ENCODE measurements at places on chromosomes 7 and 10.
A peak's percentile ranks its signal among the peaks of the same experiment; 100 is the strongest.

DNA sequence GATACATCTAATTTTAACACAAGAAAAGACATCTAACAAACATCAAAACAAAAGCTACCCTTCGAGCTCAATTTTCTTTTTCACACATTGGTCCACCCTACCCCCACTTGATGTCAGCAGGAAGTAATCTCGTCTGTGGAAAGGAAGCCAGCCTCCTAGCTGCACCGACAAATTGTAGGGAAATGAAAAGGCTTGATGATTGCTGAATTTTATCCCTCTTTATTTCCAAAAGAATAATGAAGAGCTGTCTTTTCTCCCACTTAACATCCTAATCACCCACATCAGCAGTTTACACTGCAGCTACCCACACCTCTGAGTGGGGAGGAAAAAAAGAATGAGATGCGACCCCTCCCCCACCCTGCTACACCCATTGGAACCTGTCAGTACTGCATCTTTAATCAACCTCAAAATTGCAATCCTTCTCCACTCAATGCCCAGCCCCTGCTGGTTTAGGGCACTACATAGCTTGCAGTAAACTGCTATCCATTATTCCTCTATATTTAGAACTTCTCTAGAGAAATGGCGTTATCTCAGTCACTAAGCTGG, 10.6 kb upstream of the CPVL start:
- DNase-seq, result no peak

GRCh38 chr7:26584987-26585665, 279.3 kb downstream of the SKAP2 start:
- no peak for DNase-seq

- DNase-seq, result no peak
Observed at GRCh38 chr10:69047111-69047832, 40.6 kb upstream of the SRGN start.

DNA sequence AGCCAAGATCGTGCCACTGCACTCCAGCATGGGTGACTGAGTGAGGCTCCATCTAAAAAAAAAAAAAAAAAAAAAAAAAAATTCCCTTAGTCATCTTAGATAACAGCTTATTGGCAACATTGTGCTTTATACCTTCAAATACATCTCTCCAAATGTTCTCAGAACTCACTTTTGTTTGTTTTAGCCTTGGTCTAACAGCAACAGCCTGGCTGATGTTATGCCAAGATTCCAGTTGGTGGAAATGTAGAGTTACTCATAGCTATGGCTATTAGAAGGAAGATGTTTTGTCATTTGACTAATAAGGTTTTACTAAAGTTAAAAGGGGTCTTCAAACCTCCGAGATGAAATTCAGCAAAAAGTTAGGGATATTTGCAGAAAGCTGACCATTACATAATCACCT, 481.4 kb downstream of the NEBL start:
- no peak for DNase-seq

- no peak for DNase-seq
Observed at GRCh38 chr10:43399320-43400310, 9.4 kb downstream of the HNRNPF start.

GRCh38 chr7:8365499-8366110, 67.8 kb upstream of the NXPH1 start:
- no peak for DNase-seq

GRCh38 chr10:43265799-43266721, 805 bp downstream of the RASGEF1A start:
- DNase-seq, result no peak

DNA sequence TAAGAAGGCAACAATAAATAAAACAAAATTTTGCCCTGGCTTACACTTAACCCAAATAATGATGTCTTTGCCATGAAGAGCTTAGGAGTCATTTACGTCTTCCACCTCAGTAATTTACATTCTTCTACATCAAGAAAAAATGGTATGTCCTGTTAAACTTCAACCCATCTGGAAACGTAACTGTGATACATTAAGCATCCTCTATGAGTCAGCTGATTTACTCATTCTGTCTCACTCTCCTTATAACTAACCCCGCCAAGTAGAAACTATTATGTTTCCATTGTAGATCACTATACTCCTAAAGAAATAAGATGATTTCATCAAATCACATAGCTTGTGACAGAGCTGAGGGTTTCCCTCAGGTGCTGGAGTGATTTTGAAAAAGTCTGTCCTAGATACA, 330.7 kb downstream of the CDC14C start:
- DNase-seq, result no peak

DNA sequence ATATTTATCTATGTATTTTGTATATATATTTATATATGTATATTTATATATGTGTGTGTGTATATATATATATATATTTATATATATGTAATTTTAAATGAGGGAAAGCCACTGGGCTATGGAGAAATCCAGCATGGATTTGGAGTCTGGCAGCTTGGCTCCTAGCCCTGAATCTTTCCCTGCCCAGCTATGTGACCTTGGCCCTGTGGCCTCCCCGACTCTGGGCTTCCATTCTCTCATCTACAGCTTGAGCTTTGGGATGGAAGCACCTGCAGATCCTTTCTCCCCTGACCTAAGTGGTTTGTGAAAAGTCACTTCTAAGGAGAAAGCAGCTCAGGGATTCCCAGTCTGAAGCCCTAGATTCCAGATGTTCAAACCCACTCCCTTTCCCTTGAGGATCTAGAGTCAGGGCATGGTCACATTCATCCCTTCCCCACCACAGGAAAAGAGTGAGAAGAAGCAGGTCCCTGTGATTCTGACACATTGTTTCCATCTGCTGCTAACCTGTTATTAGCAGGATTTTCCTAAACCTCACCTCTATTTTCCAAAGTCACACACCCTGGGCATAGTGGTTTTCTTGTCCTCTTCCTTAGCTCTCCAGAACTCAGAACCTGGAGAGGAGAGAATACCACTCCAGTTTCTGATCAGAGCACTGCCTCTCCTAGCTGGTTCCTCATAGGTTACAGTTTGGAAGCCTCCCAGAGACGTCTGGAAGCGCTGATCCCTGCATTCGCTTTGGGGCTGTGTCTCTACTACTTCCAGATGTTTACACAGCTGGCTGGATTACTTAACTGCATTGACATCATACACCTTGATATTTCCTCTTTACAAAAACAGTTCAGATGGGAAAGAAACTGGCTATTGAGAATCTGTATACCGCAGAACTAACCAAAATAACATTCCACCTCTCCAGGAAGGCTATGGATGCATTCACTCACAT, 327.5 kb upstream of the ZMIZ1 start:
- DNase-seq, result no peak

GRCh38 chr10:24642921-24643678, 80.6 kb downstream of the ARHGAP21 start:
- DNase-seq, result no peak

GRCh38 chr10:86113044-86113443, 253.6 kb downstream of the GRID1 start:
- DNase-seq, result no peak

GRCh38 chr10:61066661-61067344, 122.8 kb upstream of the RHOBTB1 start:
- no peak for DNase-seq

DNA sequence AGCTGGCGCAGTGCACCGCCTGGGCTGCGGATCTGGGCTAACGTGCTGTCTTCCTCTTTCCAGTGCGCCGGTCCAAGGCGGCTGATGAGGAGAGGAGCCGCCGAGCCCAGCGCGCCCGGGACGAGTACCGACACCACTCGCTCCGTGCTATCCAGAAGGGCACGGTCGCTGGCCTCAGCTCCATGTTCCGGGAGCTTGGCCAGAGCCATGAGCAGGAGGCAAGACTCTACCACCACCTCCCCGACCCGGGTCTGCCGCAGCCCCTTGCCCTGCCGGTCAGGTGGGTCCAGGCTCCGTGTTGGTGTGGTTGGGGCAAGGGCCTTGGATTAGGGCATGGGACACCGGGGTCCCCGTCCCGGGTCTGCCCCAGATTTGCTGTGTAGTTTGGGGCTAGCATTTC, 65.8 kb downstream of the SH2D4B start:
- DNase-seq, result no peak

DNA sequence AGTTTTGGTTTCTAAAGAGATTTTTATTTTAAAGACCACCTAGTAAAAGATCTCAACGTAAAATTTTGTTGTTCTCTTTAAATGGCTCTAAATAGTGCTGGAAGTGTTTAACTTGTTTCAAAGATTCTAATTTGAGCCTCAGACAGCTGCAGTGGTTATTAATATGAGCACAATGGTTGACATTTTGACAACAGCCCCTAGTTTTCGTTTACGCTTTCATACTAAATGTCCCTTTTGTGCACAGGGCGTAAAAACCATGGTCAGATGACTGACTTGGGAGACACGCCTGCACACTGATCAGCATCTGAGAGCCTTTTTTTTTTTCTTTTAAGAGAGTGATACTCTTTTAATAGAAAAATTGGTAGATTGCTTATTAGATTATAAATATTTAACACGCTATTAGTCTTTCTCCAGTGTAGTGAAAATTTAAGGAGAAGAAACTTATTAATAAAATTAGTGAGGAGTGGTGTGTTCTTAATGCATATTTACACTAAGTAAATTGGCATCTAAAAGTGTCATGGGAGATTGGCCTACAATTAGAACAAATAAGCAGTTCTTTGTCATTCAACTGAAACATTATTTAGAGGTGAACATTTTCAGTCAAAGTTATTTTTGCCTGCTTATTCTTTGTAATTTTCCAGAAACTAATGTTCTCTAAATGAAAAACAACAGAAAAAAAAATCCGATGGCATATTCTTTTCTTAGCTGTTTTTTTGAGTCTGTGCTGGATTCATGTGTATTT, 182.8 kb upstream of the PHYHIPL start:
- no peak for DNase-seq

DNA sequence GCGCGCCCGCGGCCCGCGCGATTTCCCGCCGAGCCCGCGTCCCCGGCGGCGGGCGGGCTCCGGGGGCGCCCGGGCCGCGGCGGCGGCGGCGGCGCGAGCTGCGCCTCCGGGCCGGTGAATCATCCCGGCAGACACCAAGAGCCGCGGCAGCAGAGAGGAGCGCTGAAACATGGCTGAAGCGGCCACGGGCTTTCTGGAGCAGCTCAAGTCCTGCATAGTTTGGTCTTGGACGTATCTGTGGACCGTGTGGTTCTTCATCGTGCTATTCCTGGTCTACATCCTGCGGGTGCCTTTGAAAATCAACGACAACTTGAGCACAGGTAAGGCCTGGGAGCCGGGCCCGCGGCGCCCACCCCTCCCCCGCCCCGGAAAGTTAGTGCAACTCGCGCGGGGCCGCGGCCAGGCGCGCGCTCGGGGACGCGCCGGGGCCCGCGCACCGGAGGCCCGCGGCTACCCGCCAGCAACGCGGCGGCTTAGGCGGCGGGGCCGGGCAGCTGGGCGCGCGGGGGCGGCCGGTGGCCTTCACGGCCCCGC, at the start of gene ST7:
Gene ST7 (plus strand): TSS at position 130 of the 534 bp plus-strand sequence. CDS start 40 bp downstream, at position 170.
- DNase-seq, result peak; percentile 48

DNA sequence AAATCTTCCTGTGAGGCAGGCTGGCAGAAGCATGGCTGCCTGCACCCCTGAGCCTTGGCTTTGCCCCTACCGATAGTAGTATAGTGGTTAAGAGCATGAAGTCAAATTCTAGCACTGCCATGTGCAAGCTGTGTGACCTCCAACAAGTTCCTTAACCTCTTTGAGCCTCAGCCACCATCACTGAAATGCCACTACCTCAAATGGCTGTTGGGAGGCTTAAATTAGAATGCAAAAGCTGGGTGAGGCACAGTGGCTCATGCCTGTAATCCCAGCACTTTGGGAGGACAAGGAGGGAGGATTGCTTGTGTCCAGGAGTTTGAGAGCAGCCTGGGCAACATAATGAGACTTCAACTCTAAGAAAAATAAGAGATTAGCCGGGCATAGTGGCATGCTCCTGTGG, 8.4 kb downstream of the SFRP5 start:
- DNase-seq, result no peak

- no peak for DNase-seq
Observed at GRCh38 chr10:33388785-33389184, 54.3 kb upstream of the NRP1 start.

DNA sequence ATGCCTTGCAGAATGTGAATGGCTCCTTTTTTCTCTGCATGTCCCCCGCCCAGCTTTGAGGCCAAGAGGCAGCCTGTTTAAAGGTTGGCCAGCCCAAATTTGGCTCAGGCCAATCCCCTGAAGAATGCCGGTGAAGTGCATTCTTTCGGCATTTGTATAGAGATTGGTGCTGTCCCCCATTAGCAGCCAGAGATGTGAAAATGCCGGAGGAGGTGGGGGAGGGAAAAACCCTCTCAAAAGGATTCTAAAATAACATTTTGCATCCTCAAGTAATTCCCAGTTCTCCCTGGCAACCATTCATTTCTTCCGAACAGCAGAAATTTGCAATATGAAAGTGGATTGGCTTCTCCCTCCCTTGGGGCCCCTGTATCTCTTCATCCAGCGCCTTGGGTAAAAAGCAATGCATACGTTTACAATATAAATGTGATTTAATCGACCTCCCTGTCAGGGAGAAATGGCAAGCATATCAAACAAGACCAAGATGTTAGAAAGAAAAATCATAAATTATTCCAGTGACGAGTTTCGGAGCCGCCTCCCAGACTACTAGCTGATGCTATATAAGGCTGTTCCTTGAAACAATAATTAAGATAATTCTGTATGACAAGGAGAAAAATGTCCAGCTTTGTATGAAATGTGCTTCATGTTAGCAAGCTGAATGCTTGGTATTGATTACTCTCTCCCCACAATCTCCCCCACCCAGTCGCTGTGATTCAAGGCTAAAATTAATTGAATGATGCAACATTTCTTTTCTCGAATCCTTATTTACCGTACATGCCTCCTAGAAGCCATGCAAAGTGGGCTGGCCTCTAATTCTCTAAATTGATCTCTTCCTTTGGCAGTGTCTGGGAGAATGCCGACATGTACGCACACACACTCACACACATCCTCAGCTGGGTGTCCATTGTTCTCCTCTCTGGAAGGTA, 323.7 kb downstream of the RPS24 start:
- DNase-seq, result no peak

- DNase-seq, result no peak
Observed at GRCh38 chr10:123134915-123135414, 805 bp upstream of the HMX3 start.

DNA sequence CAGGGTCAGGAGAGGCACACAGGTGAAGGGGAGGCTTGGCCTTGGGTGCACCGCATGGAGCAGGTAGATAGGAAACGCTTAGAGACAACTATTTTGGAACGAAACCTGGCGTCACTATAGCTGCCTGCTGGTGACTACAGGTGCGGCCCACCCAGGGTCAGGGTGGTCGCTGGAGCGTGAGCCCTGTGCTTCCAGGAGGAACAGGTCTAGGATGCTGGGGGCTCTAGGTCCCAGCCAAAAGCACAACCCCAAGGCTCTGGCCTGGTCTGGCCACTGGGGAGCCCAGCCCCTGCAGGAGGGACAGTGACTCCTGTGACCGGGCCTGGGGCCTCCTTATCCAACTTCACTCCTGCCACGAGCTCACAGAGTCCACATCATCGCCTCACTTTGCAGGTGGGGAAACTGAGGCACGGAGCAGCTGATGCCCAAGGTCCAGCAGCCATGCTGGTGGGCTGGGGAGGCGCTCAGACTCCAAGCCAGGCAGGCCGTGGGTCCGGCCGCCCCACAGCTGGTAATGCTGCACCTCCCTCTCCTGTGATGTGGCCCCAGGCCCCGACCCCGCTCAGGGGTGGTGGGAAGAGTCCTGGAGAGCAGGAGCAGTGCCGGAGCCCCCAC, 9.0 kb downstream of the LFNG start:
- DNase-seq, result no peak

- no peak for DNase-seq
Observed at GRCh38 chr7:44043902-44044301, 600 bp upstream of the DBNL start.

GRCh38 chr10:13712837-13713581, 126.2 kb downstream of the PRPF18 start:
- no peak for DNase-seq

- DNase-seq, result no peak
Observed at GRCh38 chr7:102834466-102834865, 78.3 kb upstream of the LRRC17 start.

- no peak for DNase-seq
Observed at GRCh38 chr7:127903892-127904669, 127.2 kb downstream of the LRRC4 start.
